ENCODE measurements at places on chromosomes 2 and 18.

DNA sequence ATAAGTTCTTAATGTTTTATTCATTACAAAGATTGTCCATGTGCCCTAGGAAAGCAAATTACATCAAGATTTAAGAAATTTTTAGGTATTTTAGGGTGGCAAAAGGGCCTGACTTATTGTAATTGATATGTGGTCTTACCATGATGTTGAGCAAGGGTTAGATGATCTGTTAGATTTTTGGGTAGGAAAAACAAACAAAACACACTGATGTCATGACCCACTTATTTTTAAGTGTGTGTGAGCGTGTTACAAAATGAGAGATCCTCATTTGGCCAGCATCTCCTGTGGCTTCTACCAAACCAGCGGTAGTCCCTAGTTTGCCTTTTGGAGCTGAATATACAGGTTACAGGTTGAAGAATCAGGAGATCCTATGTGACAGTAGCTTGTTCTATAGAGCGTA is 89.8 kb upstream of the ITGB6 start:
- DNase-seq: no peak

DNA sequence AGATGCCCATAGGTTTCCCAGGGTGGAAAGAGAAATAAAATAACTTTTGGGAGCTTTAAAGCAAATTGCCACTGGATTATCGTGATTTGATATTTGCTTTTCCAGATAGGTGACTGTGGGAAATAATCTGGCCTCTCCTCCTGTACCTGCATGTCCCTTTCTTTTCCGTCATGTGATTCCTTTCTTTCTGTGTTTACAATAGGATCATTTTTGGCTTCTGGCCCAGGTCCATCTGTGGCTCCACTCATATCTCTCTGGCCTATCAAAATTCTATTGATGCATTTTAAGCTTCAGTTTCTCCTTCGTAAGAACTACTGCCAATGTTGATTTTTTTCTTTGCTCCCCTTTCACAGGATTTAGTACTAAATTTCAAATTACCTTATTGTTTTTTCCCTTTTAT is 153.6 kb downstream of the CCDC85A start:
- DNase-seq: no peak

DNA sequence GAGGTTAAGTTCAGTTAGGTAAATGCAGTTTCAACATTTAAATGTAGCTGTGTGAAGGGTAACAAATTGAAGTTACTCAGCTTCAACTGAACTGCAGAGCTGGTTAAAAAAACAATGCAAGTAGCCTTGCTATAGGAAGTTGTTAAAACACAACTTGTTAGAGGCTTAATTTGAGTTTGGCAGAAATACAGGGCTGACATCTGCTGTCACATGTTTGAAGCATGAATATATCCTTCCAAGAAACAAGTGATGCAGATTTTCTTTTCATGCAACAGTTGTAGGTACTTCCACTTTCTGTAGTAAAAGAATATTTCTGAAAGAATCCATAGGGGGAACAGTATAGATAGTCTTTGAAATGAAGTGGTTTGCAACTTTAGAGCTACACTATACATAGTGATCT is 208.7 kb upstream of the RASGRP3 start:
- no peak for DNase-seq

GRCh38 chr2:144165599-144166250 is 354.2 kb downstream of the ZEB2 start:
- DNase-seq: no peak

DNA sequence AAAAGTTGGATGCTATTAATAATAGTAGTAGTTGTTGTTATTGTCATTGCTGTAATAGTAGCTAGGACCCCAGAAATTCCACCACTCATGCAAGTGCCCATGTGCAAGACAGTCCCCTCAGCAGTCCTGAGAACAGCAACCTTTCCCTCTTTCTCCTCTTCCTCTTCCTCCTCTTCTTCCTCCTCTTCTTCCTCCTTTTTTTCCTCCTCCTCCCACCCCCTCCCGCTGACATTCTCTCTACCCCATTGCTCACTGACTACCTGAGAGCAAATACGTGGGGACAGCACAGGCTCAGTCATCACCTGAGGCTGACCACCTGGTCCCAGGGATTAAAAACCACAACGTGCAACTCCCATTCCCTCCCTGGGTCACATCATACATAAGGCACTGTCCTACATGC is 41.8 kb downstream of the SMAD7 start:
- DNase-seq: no peak

- DNase-seq: no peak
Measured at GRCh38 chr2:133417415-133417814, 150.8 kb downstream of the NCKAP5 start.

- DNase-seq: no peak
Measured at GRCh38 chr18:62201870-62202269, 14.8 kb downstream of the RELCH start.

DNA sequence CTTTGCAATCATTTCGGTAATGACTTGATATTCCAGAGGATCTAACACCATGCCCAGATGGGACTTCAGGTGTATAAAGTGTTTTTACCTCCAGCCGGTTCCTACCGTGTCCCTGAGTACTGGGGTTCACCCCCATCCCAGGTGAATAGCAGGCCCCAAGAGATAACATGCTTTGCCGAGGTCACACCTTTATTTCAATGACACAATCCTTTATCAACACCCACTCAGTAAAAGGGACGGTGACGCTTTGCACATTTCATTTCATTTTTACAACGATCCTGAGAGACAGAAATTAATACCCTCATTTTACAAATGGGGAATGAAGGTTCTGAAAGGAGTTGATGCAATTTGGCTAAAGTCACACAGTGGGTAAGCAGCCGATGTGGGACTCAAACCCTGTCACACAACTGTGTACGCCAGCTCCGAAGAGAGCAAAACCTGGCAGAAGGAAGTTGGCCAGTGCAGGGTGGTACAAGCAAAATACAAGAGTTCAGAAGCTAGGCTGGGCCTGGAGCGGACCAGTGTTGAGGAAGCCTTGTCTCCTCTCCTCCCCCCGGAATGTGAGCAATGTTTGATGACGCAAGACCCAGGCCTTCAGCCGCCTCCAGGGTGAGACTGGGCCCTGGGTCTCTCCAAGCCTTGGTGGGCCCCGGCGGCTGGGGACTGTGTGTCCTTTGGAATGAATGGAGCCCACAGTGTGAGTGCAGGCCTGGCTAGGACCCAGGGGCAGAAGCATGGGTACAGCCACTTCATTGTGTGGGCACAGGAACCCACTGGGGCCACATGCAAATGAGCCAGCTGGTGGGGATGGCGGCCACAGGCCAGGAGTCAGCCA is 139.6 kb upstream of the MYCN start:
- DNase-seq: no peak

DNA sequence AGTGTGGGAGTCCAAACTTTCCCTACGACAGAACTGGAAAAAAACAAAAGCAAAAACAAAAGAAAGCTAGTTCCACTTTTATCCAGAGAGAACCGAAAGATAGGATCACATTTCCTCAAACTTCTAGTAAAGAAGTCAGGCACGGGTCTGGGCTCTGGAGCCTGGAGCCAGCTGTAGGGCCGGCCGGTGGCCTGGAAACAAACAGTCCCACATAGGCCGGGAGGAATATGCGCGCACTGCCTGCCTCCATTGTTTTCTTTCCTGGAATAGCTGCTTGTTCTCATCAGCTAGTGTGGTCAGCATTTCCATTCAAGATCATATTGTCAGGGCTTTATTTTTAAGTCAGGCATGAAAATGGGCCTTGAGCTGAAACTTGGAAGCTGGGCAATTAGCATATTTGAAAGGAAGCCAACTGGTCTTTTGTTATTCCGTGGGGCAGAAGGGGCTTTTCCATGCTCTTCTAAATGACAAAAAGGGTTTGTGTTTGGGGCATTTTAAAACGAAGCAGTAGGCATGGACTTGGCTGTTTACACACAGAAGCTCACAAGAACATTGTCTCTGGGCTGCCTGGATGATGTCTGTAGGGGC is 58.7 kb upstream of the RFX8 start:
- DNase-seq: peak; percentile 81

- no peak for DNase-seq
Measured at GRCh38 chr2:207226243-207226642, 60.5 kb upstream of the KLF7 start.

- no peak for DNase-seq
Measured at GRCh38 chr2:25912851-25913695, 34.8 kb upstream of the ASXL2 start.

GRCh38 chr2:236367506-236368289 is 103.5 kb upstream of the ASB18 start:
- DNase-seq: no peak

DNA sequence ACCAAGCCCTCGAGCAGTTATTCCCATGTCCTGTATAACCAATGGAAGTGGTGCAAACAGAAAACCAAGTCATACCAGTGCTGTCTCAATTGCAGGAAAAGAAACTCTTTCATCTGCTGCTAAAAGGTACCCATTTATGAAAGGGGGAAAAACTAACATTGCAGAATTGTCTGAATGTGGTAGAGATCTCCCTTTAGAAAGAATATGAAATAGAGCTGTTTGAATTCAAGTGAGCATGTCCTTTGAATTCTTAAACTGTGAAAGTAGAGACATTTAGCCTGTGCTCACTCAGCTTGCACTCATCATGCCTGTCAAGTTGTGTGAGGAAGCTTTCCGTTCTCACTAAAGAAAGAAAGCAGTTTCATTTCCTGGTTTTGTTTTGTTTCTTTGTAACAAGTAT is 87.4 kb downstream of the EML4 start:
- no peak for DNase-seq

DNA sequence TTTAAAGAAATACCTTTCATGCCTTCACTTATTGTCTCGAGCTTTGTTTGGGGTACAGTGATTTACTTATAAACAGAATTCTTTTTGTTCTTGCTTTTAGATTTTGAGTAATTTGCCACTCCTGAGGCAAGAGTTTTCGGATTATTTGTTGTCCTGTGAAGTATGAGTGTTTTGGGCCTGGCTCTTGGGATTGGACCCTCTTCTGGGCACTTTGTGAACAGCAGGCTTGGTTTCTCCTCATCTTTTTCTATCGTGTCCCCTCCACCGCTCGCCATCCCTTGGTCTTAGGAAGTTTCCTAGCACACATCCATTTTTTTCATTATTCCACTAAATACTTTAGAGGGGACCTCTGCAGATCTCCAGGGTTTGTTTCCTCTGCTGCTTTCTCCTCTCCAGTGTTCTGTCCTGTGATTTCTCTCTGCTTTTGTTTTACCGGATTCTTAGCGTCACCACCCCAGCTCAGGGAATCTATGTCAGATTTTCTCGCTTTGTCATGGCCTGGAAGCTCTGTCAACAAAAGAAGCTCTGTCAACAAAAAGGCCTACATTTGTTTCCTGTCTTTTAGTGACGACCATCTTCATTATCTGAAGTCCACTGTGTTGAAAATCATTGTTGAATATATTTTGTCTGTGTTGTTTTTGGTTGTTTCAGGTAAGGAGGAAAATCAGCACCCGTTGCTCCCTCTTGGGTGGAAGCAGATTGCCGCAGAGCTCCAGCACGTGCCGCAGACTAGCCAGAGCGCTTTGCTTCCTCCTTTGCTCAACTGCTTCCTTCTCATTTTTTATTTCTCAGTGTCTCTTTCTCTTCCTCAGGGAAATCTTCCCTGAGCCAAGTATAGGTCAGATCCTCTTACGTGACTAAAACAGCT is 27.8 kb downstream of the ANKRD62 start:
- no peak for DNase-seq

DNA sequence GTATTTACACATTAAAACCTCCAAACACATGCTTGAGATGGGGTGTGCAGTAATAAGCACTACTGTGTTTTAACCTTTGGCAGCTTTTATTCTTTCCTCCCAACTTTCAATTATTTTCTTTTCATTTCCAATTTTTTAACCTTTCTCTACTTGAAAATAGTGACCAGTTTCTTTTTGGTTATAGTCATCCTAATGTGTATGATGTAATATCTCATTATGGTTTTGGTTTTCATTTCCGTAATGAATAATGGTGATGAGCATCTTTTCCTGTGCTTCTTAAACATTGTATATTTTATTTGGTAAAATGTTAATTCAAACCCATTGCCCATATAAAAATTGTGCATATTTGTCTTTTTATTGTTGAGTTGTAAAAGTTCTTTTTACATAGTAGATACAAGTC is 103.5 kb downstream of the BMPR2 start:
- DNase-seq: no peak

GRCh38 chr2:230042195-230042594 is 26.5 kb downstream of the SLC16A14 start:
- no peak for DNase-seq

DNA sequence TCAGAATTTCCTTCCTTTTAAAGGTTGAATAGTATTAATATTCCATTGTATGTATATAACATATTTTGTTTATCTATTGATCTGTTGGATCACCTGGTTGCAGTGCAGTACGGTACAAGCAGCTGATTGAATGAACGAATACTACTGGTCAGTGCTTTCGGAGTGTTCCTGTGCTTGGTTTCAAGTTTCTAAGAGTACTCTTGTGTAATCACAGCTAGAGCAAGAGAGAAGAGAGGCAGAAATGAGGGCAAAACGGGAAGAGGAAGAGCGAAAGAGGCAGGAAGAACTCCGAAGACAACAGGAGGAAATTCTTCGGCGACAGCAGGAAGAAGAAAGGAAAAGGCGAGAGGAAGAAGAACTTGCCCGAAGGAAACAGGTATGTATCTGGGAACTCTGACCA is 40.3 kb upstream of the KCNJ13 start:
- no peak for DNase-seq

DNA sequence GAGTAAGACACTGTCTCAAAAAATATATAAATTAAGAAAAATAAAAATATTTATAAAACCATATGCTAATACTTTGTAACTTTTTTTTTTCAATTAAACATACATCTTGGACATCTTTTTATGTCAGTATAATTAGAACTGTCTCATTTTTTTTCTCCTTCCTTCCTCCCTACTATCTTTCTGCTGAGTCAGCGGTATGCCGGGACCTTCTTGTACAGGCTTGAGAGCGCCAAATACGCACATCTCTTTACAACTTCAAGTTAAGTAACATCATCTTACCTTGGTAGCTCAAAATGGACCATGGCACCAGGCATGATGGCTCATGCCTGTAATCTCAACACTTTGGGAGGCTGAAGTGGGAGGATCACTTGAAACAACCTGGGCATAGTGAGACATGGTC is 153.4 kb downstream of the FAM161A start:
- DNase-seq: no peak

- no peak for DNase-seq
Measured at GRCh38 chr2:65877331-65878010, 445.1 kb upstream of the SPRED2 start.

GRCh38 chr2:127622561-127623387 is 23.2 kb upstream of the GPR17 start:
- no peak for DNase-seq

- no peak for DNase-seq
Measured at GRCh38 chr2:235609746-235610145, 115.9 kb downstream of the AGAP1 start.

- no peak for DNase-seq
Measured at GRCh38 chr18:10419420-10420103, 34.9 kb upstream of the APCDD1 start.

GRCh38 chr18:62073461-62074281 is 113.2 kb downstream of the PIGN start:
- DNase-seq: no peak

GRCh38 chr2:146916914-146917313 is 927.9 kb upstream of the ACVR2A start:
- no peak for DNase-seq

GRCh38 chr2:136538489-136538888 is 226.9 kb upstream of the THSD7B start:
- DNase-seq: no peak

GRCh38 chr18:47756364-47757016 is 174.0 kb downstream of the SMAD2 start:
- DNase-seq: peak; percentile 91

All from spinal cord (tissue), 10 donors.